ENCODE measurements at places on chromosomes 16 and 17. TPM values are rescaled to one million over a fixed set of nuclear protein-coding genes. Genes with fewer than 3 reads are reported as not detected.
A peak's percentile ranks its signal among the peaks of the same experiment; 100 is the strongest.

DNA sequence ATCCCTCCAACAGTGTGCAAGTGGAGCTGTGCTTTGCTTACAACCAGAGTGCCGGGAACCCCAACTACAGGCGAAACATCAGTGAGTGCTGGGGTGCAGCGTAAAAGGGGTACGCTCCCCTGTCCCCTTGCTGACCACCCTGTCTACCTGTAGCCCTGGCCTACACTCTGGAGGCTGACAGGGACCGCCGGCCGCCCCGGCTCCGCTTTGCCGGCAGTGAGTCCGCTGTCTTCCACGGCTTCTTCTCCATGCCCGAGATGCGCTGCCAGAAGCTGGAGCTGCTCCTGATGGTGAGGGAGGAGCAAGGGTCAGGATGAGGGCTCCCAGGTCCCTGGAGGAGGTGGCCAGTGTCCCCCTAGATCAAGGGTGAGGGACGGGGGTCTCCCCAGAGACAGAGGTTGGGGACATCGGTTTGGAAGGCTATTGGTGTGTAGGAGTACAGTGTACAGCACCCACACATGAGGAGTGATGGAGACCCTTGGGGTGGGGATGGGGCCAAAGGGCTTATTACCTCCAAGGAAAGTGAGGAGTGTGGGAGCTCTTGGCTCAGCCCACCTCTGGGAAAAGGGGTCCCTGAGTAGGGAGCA, 19.6 kb upstream of the PDK2 start:
- DNase-seq: no peak

GRCh38 chr16:27389272-27389961, 12.6 kb upstream of the IL21R start:
- no peak for DNase-seq

GRCh38 chr17:81039096-81039495, 4.1 kb downstream of the BAIAP2 start:
- no peak for DNase-seq

DNA sequence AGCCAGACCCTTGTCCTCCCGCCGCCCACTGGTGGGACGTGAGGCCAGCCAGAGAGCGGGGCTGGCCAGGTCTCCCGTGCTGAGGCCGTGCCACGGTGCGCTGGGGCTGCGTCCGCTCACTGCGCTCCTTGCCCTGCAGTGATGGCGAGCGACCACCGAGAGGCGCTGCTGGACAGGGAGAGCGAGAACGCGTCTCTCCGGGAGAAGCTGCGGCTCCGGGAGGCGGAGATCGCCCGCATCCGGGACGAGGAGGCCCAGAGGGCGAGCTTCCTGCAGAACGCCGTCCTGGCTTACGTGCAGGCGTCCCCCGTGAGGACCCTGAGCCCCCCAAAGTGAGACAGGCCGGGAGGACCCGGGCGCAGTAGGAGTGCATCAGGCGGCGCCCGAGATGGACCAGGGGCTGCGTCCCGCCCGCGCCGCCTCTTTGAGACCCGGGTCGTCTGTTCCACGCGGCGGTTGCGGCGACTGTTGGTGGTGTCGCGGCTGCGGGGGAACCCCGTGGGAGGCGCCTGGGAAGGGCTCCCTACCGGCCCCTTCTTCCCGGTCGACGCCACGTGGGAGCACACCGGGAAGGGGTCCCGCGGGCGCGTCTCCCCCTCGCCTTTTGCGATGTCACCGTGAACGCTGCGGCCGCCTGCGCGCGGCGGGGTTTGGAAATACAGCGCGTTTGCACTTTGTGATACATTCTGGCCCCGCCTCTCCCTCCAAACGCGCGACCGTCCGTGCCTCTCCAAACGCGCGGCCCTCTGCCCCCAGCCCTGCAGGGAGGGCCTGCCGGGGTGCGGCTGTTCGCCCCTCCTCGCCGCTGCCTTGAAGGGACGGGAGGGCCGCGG, 792 bp upstream of the RAC3 start:
- DNase-seq: peak; percentile 89

DNA sequence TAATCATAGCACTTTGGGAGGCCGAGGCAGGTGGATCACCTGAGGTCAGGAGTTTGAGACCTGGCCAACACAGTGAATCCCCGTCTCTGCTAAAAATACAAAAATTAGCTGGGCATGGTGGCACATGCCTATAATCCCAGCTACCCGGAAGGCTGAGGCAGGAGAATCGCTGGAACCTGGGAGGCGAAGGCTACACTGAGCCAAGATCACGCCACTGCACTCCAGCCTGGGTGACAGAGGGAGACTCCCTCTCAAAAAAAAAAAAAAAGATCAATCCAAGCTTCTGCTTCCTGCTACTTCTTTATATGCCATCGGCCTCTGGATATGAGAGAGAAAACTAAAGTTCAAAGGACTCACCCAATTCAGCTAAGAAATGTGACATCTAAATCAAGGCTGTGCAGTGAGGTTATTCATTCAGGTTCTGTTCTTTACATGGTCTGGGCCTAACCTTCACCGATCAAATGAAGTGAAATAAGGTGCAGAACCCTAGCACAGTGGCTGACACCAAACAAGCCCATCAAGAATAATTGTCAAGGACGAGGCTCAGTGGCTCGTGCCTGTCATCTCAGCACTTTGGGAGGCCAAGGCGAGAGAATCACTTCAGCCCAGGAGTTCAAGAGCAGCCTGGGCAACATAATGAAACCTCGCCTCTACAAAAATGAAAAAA, 25.6 kb downstream of the ZP2 start:
- DNase-seq: no peak

DNA sequence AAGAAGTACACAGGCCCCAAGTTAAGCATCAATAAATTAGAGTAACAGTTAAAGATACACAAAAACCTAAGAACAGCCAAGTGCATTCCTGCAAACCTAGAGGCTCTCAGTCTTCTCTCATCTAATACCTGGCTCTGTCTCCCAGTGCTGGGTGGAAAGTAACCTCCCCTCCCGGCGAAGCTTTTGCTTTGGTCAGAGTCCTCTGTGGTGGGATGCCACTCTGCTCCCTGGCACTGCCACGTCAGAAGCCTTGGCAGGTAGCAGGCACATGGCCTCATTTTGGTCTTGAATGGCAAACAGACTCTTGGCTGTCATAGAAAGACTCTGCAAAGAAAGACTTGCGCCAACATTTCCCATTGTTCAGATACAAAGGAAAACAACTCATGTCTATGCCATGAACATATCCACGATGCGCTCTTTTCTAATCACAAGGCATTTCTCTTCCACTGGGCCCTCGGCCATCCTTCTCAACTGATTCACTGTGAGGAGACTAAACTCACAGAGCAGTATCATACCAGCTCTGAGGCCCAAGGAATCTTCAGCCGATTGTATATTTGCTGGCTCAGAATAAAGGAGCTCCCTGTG, 21.2 kb downstream of the MTHFSD start:
- DNase-seq: no peak

DNA sequence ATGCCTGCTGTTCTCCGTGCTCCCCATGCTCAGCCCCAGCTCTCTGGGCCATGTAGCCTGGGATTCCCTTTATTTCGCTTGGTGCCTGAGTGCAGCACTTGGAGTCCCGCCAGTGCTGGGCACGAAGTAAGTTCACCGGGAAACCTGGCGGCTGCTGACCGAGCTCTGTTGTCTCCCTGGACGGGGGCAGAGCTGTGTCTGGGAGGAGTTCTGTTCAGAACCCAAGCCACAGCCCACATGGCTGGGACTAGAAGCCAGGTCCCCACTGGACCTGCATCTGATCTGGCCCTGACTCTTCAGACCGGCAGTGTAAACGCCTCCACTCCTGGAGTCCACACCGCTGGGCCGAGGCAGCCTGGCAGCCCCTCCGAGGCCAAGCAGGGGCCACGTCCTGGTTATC, 37.5 kb upstream of the CIBAR2 start:
- no peak for DNase-seq

DNA sequence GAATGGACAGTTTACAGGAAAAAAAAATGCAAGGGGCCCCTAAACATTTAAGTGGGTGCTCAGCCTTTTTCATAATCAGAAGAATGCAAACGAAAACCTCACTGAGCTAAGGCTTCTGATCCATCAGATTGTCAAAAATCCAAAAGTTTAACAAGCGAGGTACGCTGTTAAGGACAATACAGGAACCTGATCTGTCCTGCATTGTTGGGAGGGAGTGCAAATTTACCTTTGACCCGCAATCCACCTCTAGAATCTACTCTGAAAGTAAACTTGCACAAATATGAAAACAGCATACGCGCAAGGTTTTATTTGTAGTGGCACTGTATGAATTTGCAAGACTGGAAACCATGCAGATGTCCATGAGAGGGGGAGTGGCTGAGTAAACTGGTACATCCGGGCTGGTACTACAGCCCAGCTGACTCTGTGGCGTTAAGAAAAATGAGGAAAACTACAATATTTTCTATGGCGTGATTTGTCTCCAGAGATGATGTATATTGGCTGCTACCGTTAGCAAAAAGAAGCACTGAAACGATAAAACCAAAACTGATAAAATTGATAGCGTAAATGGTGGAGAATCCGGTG, 28.8 kb upstream of the ST6GALNAC1 start:
- DNase-seq: no peak

- no peak for DNase-seq
Measured at GRCh38 chr17:46150216-46150963, 42.8 kb downstream of the KANSL1 start.

DNA sequence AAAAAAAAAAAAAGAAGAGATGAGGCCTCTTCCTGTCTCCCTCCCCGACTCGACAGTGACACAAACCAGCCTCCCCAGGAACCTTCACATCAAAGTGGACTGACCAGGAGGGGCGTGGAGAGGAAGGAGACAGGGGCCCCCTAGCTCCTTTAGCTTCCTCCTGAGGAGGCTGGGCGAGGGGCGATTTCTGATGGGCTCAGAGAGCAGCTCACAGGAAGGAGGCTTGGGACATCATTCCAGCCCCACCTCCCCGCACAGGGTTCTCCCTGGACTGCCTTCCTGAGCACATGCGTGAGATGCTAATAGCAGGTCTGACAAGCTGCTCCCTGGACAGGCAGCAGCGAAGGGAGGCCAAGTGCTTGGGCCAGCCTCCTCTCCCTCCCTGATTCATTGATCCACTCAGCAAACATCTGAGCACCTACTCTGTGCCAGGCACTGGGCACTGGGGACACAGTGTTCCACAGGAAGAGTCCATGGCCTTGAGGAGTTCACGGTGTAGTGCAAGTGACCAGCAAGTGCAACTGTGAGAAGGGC, 14.4 kb upstream of the DOK4 start:
- DNase-seq: no peak

DNA sequence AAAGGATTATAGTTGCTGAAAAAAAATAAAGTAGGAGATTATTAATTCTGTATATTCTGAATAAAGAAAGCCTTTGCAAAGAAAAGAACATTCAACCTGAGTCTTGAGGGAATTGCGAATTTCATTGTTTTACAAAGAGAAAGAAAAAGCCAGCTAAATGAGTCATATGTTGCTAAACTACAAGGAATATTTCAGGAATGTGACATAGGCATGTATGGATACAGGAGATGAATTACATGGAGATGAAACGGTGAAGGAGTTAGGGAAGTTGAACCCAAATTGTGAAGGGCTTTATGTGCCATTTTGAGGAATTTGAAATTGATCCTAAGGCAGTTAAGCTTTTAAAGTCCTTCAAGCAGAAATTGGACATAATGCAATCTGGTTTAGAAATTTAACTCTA, 177.3 kb upstream of the RBL2 start:
- DNase-seq: no peak

- no peak for DNase-seq
Measured at GRCh38 chr17:17183744-17184143, 22.4 kb downstream of the PLD6 start.

DNA sequence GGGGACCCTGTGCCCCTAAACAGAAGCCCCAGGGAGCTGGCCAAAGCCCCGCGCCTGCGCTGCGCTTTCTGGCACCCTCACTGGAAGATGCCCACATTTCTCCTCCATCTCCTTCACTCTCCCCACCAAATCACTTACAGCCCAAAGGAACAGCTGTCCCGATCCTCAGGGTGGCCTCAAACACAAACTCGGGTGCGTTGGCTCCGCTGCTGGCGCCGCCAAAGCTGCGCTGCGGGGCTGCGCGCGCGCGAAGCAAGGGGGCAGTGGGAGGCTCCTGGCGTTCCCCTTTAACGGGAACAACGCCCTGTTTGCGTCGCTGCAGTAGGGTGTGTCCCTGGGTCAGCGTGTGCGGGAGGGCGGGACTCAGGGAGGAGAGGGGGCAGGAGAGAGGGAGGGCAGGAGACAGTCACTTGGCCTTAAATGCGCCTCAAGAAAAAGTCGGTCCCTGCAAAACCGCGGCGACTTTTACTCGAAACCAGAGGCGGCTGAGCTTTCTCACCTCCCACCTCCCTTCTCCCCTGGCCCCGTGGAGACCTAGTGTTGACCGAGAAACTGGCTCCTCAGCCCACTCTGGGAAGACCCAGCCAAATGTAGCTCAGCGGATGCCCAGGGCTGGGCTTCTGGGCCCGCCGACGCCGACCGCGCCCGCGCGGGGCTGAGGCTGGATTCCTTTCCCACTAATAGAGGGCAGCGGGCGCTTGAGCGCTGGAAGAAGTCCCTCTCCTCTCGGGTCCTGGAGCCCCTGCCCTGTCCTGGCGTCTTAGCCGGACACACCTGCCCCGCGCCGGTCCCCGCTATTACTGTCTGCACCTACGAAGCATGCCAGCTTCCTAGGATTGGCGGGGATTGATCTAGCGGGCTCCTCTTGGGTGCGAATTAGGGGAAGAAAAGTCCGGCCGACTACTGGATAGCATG, 2.6 kb downstream of the PMP22 start:
- DNase-seq: peak; percentile 91

DNA sequence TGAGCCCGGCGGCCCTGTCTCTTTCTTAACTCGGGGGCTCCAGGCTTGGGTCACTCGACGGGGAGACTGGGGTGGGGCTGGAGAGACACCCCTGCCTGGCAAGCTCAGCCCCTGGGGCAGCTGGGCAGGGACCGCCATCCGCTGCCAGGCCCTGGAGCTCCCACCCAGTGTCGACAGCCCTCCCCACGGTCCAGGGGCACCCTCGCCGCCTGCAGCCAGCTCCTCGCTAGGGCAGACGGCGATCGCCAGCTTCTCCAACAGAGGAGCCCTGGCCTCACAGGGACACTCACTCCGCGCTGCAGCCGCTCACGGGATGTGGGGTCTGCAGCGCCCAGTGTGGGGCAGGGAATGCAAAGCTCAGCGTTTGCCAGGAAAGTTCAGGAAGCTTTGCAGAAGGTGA, 16.0 kb upstream of the APRT start:
- no peak for DNase-seq

DNA sequence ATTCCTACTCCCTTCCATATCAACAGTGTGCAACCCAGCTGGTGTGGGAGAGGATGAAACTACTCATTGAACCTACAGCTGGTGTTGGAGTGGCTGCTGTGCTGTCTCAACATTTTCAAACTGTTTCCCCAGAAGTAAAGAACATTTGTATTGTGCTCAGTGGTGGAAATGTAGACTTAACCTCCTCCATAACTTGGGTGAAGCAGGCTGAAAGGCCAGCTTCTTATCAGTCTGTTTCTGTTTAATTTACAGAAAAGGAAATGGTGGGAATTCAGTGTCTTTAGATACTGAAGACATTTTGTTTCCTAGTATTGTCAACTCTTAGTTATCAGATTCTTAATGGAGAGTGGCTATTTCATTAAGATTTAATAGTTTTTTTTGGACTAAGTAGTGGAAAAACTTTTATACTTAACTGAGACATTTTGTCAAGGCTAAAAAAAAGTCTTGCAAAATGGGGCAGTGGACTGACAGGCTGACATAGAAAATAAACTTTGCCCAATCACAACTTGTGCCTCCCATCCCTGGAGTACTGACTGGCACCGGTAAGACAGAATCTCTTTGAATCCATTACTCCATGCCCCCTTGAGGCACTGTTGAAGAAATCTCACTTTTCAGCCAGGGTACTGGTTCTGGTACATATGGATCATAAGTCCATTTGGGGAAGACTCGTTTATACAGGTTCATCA, 12.5 kb downstream of the TSR1 start:
- no peak for DNase-seq

ANKFN1 gene
- total RNA-seq: 33.9 TPM

TMED6 gene
- 1.5 TPM for total RNA-seq

PDE6G gene
- not detected for total RNA-seq

CCDC137 gene
- total RNA-seq: 19.2 TPM

DCXR gene
- total RNA-seq: 176 TPM

Data from ureter (tissue), 1 donor.